ENCODE measurements at places on chromosomes 2 and 18.

DNA sequence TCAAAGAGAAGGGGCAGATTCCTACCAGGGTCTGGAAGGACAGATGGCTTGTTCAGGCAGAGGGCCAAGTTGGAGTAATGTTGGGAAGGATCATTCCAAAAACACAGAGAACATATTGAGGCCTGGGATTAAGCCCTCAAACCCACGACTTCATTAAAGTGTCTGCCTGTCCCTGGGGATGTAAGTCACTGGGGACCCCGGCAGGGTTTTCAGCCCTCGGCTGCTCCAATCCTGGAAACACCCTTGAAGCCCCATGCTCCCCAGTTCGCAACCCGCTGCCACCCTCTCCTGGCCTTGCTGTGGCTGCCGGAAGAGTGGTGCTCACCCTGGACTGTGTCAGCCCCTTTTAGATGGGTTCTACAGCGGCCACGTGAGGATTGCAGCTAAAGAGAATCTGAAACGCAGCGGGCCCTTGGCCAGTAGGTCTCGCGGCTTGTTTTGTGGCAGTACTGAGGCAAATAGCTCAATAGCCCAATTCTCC, 79.9 kb downstream of the EPAS1 start:
- DNase-seq, result no peak

- no peak for DNase-seq
Measured at GRCh38 chr2:190098851-190099250, 36.3 kb upstream of the MSTN start.

DNA sequence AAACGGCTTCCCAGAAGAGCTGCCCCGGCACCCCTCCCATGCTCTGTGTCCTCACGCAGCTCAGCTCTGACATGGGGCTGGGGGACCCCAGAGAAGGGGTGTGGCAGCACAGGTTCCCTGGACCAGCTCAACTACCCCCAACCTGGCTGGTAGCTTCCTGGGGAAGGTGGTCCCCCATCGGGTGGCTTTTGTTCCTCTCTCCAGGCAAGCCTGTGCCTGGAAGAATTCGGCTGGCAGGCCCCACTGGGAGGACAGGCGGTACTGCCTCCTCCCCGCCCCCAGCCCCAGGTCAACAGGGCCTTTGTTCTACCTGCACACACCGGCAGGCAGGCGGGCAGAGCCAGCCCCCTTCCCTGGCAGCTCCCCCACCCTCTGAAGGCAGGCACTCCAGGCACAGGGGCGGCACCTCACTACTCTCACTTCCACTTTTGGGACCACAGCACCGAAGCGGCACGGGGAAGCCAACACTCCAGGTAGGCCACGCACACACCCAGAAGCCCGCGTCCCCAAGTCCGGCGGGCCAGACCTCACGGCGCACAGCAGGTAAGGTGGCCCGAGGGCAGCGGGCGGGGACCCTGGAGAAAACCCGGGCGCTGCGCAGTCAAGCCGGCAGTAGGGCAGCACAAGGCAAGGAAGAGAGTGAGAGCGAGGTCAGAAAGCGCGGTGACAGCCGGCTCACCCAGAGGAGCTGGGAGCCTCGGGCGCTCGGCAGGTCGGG, 1.3 kb downstream of the HS6ST1 start:
- DNase-seq, result peak; percentile 9

GRCh38 chr2:199131136-199131655, 326.5 kb downstream of the SATB2 start:
- no peak for DNase-seq

- DNase-seq, result no peak
Measured at GRCh38 chr2:27573452-27573851, 9.4 kb upstream of the ZNF512 start.

GRCh38 chr18:63299837-63300745, 19.5 kb downstream of the BCL2 start:
- no peak for DNase-seq

- peak; percentile 51 for DNase-seq
Measured at GRCh38 chr2:240232961-240233884, 92.8 kb upstream of the OTOS start.

- DNase-seq, result no peak
Measured at GRCh38 chr2:138090330-138090729, 126.1 kb downstream of the HNMT start.

DNA sequence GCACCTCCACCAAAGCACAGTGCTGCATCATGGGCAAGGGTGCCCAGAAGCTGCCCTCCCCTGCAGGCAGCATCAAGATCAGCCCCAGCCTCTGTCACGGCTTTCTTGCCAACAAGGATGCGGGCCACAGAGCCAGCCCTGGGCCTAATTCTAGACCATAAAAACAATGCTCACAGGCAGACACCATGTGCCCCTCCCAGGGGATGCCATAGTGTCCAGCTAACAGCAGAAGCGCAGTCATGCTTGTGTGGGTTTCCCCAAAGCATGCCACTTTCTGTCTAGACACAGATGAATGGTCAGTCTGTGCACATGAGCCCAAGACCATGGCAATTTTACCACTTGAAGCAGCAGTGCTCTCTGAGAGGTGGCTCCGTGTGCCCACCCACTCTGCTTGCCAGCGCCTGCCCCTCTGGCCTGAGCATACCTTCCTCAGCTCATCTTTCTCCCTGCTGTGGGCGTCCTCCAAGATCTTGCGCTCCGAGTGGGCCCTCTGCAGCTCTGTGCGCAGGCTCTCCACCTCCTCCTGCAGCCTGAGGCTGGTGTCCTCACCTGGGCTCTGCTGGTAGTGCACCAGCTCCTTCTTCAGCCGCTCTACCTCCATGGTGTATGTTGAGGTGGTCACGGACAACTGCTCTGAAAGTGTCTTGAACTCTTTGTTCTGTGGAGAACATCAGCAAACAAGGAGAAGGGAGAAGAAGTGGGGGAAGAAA, 81.3 kb upstream of the ACAA2 start:
- DNase-seq, result no peak

GRCh38 chr2:120430957-120431356, 85.0 kb downstream of the INHBB start:
- DNase-seq, result no peak

DNA sequence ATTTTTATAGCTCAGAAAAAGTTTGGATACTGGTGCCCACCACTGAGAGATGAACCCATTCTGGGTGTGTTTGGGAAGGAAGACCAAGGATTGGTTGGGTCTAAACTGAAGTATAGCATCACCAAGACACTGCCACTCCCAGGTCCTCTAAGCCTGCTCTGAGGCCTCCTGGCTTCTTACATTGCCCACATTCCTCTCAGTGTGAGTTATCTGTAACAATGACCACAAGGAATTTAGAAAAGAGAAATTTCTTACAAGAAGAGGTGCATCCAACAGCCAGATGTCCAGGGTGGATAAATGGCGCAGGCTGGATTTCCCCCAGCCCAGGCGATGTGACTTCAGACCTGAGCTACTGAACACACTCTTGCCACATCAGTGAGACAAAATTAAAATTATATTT, 1.6 kb upstream of the GPR45 start:
- DNase-seq, result no peak

- DNase-seq, result no peak
Measured at GRCh38 chr2:40824278-40824677, 372.4 kb upstream of the SLC8A1 start.

DNA sequence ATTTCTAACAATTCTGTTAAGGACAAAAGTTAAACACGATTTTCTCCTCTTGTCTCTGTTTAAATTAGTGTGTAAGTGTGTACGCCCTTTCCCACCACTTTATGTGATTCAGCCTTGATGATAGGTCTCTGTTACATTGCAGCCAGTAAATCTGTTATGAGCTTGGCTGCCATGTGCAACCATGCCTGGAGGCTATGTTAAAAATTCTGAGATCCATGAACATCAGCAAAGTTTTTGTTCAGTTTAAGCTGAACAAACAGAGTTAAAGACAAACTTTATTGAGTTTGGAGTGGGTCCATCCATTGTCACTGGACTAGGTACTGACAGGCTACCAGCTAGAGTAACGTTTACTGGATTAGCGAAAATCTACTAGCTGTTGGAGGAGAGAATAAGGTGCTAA, 110.4 kb downstream of the NCKAP5 start:
- no peak for DNase-seq

GRCh38 chr2:208999911-209000310, 423.9 kb upstream of the MAP2 start:
- no peak for DNase-seq

GRCh38 chr2:209771474-209772289, at the start of gene UNC80:
UNC80 (plus strand) TSS chr2:209771832; CDS start chr2:209772073, 241 bp downstream.
- no peak for DNase-seq

DNA sequence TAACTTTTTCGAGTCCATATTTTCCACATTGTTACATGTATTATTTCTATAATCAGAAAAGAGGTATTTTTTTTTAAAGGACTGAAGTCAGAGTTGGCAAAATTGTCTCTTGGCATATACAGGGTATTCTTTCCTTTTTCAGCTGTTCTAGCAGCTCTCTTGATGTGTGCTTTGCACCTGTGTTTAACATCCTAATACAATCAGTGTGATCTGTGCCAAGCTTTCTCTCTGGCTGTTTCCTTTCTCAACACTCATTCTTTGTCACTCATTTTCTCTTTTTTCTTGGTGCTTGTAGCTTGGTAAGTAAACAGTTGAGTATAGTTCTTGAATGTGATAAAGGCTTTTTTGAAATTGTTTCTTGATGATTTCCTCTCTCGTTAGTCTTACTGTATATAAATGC, 9.2 kb downstream of the RNMT start:
- no peak for DNase-seq

DNA sequence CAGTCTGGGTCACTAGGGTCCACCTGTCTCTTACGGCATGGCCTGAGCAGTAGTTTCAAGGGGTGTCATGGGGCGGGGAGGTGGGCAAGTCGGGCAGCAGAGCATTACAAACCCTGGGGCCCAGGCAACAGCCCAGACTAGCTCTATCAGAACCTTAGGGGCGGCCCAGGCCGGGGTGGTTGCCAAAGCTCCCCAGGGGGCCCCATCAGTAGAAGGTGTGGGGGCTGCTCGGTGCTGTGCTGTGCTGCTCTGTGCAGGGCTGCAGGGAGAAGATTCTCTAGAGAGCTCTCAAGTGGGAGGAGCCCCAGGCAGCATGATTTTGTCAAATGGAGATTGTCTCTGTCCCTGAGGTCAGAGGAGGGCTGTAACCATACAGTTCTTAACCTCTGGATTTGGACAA, 36.4 kb upstream of the SLC14A1 start:
- no peak for DNase-seq

- DNase-seq, result no peak
Measured at GRCh38 chr2:241660593-241661213, 23.2 kb downstream of the ATG4B start.

- DNase-seq, result no peak
Measured at GRCh38 chr2:217099561-217099960, 239.7 kb upstream of the TNP1 start.

GRCh38 chr2:29189052-29189451, 73.8 kb downstream of the CLIP4 start:
- DNase-seq, result no peak

- no peak for DNase-seq
Measured at GRCh38 chr2:98876741-98877140, 59.3 kb downstream of the CRACDL start.

DNA sequence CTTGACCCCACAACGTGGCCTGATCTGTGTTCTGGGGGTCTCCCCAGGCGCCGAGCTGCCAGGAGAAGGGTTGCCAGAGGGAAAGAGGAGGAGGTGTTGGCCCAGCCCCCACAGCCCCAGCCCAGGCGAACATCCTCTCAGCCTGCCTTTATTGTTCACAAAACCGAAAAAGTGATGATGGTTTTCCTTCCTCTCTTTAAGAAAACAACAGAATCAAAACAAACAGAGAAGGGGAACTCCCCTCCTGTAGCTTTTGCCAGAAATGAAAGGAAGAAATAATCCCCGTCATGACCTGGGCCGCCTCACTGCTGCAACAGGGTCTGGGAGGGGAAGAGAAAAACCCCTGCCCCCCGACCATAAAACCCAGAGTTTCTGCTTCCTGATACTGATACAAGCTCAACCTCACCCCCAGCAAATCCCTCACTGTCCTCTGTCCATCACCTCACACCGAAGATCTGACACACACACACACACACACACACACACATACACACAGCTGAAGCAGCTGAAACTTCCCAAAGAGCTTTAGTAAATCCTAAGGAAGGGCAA, 52.0 kb downstream of the ZFP36L2 start:
- peak; percentile 63 for DNase-seq

DNA sequence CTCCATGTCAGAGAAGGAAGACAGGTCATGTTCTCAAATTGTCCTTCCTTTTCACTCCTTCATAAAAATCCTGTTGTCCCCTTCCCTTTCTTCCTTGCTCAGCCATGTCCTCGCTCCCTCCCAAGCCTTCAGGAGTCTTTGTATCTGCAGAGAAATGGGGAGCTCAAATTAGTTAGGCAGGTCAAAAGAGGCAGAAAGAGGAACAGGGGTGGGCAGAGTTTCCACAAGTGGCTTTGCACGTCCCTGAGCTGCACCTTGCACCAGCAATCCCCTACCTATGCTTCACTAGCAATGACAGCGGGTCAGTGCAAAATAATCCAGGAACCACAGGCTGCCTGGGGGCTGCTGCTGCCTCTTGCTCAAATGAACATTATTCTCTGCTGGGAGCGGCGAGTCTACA, 152.1 kb upstream of the ITGA6 start:
- no peak for DNase-seq

DNA sequence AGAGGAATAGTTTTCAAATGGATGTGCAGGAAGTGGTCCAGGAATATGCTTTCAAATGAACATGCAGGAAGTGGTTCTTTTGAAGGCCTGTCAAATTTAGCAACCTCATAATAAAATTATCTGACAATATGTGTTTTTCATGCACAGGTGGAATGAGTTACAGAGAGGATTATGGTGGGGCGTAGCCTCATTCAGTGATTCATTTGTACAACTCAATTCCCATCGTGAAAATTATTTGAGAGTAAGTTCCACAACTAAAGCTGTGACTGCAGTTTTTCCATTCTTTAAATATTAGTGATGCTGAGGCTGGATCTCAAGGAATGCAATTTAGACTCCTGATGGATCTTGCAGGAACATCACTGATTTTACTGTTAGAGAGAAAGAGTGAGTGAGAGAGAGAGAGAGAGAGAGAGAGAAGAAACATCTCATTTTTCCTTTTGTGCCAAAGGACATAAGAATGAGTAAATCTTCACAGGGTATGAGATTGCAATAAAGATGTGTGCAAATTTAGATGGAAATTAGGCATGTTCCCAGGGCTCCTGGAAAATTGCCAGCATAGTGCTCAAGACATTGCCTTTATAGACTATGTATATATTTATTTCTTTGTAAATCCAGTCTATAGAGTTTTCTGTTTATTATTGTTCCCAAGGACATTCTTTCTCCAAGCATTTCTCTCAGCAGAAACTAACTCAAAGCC, 394.9 kb upstream of the ZEB2 start:
- DNase-seq, result no peak

- no peak for DNase-seq
Measured at GRCh38 chr2:52821631-52822030, 946.0 kb upstream of the CHAC2 start.

- no peak for DNase-seq
Measured at GRCh38 chr2:241561832-241562231, 3.3 kb downstream of the BOK start.

GRCh38 chr18:74897971-74898657, 300.4 kb downstream of the ZNF407 start:
- no peak for DNase-seq

GRCh38 chr2:72134408-72134996, 13.2 kb downstream of the CYP26B1 start:
- DNase-seq, result no peak

DNA sequence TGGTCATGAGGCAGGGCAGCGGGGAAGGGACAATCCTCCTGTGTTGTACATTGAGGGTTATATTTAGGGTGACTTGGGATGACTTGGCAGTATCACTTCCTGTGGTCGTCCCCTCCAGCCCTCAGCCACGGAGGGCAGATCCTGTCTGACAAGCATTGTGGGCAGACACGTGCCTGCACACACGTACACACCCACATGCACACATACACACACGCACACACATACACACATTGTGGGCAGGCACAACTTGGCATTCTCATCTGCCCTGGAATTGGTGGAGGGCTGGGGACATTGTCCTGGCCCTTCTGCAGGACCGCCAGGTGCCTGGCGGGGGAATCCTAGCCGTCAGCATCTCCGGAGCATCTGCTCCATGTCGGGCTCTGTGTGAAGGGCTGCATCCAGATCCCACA, 47.6 kb downstream of the ODC1 start:
- DNase-seq, result peak; percentile 31
